ENCODE measurements at places on chromosomes 11 and 22.

DNA sequence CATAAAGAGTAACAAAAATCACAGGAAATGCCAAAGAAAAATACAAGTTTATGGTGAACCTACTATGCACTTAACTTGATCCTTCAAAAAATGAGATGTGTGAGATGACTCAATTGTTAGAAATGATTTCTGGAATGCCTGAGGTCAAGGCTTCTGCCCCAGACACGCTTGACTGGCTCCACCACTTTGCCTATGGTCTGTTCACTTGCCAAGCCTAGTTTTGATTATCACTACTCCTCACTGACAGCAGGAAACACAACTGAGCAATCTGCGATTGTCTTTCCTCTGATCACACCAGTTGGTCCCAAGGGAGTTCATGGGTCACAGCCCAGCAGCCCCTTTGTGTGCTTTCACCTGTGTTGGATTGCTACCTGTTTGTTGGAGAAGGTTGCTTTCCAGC, 20.6 kb upstream of the PRDM10 start:
- DNase-seq: no peak

DNA sequence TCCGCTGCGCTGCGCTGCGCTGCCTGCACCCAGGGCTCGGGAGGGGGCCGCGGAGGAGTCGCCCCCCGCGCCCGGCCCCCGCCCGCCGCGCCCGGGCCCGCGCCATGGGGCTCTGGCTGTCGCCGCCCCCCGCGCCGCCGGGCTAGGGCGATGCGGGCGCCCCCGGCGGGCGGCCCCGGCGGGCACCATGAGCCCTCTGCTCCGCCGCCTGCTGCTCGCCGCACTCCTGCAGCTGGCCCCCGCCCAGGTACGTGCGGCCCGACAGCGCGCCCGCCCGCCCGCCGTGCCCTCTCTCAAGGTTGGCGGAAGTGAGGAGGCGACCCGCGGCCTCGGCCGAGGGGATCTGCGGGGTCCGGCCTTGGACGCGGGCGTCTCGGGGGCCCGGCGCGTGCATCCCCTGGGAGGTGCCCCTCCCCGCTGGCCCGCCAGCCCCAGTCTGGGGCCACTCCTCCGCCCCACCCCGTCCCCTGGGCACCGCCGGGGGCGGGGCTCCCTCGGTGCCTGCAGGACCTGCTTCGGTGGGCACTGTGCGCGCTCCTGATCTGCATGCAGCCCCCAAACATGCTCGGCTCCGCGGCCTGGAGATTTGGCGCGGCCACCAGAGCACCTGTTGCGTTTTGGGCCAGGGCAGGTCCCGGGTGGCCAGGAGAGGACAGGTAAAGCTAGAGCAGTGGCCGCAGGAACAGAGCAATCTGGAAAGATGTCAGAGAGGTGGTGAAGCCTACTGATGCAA, 429 bp downstream of the VEGFB start:
- DNase-seq: no peak

DNA sequence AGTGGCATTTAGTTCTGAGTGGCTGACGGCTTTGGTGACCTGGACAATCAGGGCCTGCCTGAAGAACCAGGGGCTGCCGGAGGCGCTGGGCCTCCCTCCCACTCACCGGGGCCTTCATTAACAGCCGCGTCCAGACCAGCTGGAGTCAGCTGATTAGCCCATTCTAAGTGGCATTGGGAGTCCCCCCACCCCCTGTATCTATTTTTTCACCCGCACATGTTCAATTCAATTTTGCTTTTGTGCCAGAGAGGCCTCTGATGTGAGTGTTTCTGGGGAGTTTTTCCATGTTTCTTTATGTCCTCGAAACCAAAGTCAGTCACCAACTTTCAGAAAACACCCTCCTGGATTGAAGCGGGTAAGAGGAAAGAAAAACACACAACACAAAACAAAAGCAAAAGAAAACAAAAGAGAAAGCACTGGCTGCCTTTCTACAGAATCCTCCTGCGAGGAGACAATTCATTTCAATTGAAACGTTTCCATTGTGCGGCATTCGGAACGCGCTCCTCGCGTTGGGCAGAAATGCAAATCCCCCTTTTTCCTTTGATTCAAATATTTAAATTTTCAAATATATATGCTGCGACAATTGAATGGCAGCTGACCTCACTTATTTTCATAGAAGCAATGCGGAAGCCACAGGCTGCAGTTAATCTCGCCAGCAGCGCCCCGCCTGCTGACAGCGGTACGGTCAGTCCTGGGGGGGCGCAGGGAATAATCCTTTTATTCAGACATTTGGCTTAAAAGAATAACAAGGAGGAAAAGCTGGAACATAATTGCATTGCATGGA, 17.7 kb downstream of the CDKN1C start:
- no peak for DNase-seq

- no peak for DNase-seq
Observed at GRCh38 chr11:107457205-107457557, 444 bp downstream of the CWF19L2 start.

DNA sequence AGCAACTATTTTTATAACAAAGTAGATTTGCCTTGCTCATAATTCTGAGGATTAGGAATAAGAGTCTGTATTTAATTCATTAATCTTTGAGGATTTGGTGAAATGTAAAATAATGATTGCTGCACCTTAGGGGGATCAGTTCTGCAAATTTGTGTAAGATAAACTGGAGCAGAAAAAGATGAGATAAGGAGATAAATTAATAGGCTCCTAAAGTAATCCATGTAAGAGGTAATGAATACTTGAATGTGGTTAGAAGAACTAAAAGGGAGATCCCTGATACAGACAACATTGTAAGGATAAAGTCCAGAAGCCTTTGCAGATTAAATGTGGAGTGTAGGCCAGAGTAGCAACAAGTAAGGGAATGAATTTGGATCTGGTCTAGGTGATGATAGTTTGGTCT, 45.6 kb downstream of the PDHX start:
- no peak for DNase-seq

- DNase-seq: no peak
Observed at GRCh38 chr22:43971112-43971511, 15.9 kb downstream of the SAMM50 start.

GRCh38 chr11:112506852-112507251, 246.2 kb upstream of the PLET1 start:
- DNase-seq: no peak

- no peak for DNase-seq
Observed at GRCh38 chr11:37171451-37171850, 573.4 kb upstream of the RAG2 start.

DNA sequence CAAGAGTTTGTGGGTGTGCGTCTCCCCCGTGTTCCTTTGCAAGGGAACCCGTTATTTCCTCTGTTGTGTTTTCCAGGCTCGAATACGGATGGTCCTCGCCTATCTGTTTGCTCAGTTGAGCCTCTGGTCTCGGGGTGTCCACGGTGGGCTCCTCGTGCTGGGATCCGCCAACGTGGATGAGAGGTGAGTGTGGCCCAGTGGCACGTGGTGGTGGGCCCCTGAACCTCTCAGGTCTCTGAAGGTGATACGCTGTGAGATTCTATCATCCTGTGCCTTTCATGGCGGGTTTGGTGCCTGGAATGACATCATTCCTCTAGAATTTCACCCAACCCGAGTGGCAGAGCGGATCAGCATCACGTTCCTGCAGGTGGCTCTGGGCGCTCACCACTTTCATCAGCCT, 32.5 kb downstream of the NADSYN1 start:
- DNase-seq: no peak

DNA sequence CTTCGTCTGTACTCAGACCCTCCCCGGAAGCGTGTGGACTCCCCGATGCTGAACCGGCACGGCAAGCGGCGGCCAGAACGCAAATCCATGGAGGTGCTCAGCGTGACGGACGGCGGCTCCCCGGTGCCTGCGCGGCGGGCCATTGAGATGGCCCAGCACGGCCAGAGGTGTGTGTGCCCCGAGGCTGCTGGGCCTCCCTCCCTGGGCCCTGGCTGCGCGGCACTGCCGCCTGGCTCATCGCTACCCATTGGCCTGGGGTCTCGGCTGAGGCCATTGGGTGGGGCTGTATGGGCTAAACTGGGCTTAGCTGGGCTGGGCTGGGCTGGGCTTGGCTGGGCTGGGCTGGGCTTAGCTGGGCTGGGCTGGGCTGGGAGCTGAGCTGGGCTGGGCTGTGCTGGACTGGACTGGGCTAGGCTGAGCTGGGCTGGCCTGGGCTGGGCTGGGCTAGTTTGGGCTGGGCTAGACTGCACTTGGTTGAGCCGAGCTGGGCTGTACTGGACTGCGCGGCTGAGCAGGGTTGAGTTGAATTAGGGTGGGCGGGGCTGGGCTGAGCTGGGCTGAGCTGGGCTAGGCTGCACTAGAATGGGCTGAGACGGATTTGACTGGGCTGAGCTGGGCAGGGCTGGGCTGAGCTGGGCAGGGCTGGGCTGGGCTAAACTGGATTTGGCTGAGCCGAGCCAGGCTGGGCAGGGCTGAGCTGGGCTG, 40.7 kb downstream of the MOB2 start:
- DNase-seq: no peak

- DNase-seq: no peak
Observed at GRCh38 chr11:22459048-22459447, 120.9 kb downstream of the SLC17A6 start.

DNA sequence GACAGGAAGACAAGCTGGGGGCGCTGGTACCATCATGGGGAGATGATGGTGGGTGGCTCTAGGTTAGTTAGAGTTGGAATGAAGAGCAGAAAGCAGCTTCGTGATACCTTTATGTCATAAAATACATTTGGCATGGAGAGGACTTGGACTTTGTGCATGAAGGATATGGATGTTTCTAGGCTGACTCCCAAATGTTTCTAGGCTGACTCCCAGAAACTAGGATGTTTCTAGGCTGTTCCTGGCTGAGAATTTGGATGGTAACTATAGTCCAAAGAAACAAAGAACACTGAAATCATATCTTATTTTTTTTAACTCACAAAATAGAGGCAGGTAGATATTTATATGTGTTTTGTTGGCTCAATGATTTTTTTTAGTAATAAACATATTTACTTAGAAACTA, 89.4 kb upstream of the VPREB1 start:
- DNase-seq: no peak

DNA sequence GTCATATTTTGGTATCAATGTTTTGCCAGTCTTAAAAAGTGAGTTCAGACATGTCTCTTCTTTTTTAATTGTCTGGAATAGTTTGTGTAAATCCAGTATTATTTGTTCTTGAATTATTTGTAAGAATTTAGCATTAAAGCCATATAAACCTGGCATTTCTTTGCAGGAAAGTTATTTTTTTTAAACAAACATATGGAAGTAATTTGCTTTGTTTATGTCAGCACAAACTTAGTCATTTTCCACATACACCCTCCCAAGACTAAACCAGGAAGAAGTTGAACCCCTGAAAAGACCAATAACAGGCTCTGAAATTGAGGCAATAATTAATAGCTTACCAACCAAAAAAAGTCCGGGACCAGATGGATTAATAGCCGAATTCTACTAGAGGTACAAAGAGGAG, 9.1 kb upstream of the CCDC81 start:
- DNase-seq: no peak

DNA sequence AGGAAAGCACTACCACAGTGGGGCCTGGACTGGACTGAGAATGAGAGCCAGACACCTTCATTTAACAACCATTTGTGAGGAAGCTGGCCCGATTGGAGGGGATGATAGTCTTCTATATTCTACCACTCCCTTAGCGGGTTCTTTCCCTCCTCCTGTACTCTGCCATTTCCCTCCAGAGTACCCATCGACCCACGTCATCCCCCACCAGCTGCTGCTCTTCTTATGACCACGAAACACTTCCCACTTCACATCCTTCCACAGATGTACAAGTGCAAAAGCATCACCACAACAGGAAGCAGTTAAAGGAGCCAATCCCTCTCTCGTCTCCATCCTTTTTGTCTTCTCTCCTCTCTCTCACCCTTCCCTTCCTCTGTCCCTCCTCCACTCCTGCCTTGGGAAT, 18.0 kb upstream of the UBASH3B start:
- no peak for DNase-seq

DNA sequence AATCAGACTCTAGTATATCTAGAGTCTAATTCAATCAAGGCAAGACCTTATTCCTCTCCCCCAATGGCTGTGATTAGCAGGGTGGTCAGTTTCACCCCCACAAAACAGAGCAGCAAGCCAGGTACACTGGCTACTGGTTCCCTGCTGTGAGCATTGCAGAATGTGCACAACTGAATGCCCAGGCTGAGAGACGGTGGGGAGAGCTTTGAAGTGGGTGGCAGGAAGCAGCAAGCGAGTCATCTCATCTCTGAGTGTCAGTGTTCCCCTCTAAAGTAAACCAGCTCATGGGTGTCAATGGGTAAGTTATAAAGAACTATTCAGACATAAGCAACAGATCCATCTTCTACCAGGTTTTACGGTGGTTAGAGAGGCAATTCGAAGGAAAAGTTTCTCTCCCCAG, 37.6 kb downstream of the GAB4 start:
- DNase-seq: no peak

- no peak for DNase-seq
Observed at GRCh38 chr11:133919330-133920108, 37.2 kb downstream of the IGSF9B start.

- no peak for DNase-seq
Observed at GRCh38 chr22:17918840-17919239, 105.5 kb downstream of the MICAL3 start.

DNA sequence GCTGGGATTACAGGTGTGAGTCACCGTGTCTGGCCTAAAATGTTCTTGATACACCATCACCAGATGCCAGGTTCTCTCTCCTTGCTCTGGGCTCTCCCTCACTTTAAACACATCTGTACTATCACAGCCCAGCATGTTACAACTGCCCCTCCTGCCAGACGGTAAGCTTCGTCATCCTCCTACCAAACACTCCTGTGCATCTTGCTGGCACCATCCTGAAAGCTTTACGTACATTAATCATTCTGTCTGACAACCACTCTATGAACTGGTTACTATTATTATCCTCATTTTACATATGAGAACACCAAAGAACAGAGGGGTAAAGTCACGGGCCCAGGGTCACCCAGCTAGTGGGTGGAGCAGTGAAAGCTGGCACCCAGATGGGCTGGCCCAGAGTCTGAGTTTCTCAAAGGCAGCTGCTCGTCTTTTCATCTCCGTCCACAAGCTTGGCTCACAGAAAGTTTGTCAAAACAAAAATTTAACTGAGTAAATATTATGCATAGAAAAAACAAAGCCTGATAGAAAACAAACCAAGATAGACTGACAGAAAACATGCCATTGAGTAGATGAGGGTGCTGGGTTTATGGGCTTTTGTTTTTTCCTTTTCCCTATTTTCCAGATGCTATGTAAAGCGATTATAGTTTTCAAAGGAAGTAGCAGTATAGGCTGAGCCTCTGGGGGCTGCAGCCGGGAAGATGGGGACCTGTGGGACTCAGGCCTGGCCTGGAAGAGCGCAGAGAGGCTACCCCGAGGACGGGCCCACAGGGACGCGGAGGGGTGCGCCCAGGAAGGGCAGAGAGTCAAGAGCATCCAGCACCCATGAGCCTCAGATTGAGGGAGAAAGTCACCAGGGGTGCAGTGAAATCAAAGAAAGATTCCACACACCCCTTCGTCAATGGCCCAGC, 9.5 kb downstream of the PLA2G6 start:
- no peak for DNase-seq

DNA sequence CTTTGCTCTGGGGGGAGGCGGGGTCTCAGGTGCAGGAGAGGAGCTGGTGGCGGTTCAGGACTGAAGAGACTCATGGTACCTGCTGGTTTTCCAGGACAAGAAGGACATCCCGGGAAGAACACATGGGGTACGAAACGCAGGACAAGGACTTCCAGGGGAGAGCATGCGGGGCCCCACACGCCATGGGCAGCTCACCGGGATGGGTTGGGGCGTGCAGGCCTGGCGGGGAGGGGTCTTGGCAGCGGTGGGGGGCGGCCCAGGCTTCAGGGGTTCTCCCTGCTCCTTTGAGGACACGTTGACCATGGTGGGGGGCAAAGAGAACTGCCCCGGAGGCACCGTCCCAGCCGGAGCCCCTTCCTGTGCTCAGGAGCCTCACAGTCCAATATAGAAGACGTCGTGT, 673.2 kb downstream of the BRD1 start:
- DNase-seq: no peak

GRCh38 chr11:33920838-33921613, 29.1 kb upstream of the LMO2 start:
- no peak for DNase-seq
